NCI-H345 (cell line): ENCODE measurements at places on chromosomes 12 and 14.
A peak's percentile ranks its signal among the peaks of the same experiment; 100 is the strongest.

GRCh38 chr14:54225457-54226060, 171.2 kb upstream of the CDKN3 start:
- no peak for DNase-seq

DNA sequence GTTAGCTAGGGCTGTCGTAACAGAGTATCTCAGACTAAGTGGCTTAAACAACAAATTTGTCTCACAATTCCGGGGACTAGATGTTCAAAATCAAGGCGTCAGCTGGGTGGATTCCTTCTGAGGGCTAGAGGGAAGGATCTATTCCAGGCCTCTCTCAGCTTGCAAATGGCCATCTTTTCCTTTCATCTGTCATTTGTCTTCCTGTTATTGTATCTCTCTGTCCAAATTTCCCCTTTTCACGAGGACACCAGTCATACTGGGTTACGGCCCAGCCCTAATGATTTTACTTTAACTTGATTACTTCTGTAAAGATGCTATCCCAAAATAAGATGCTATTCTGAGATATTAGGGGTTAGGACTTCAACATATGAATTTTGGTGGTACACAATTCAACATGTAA, 119.0 kb upstream of the CPSF6 start:
- no peak for DNase-seq

- DNase-seq: peak; percentile 2
Observed at GRCh38 chr12:18861287-18861858, 123.5 kb downstream of the CAPZA3 start.

DNA sequence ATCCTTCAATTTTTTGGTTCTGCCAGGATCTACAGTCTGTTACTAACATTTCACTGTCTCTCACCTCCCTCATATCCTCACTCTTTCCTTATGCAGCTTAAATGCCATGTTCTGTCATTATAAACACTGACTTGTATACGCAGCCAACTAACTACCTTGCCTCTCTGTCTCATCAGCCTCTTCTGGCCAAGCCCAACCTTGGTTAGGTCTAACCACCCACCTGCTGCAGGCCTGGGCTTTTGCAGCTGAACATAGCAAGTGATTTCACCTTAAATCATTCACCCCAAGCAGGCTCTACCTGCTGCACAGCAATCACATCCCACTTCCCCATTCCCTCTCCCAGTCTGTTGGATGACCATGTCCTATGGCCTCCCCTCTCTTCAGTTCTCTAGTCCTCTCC, 91.5 kb downstream of the GTF2A1 start:
- no peak for DNase-seq

- DNase-seq: no peak
Observed at GRCh38 chr14:24915958-24916595, 133.9 kb downstream of the STXBP6 start.
